ENCODE measurements at places on chromosomes 3 and 15.

GRCh38 chr15:65384895-65385869 is 7.4 kb upstream of the IGDCC3 start:
- peak; percentile 92 for DNase-seq

- DNase-seq: no peak
These were observed 72.3 kb upstream of the ZNF280D start for GRCh38 chr15:56805466-56806147.

- no peak for DNase-seq
These were observed 9.8 kb downstream of the ABTB1 start for GRCh38 chr3:127682561-127682960.

GRCh38 chr3:147412917-147413685 is 3.9 kb downstream of the ZIC1 start:
- no peak for DNase-seq

- DNase-seq: no peak
These were observed 371.2 kb downstream of the LRTM1 start for GRCh38 chr3:54556630-54557029.

GRCh38 chr3:15108082-15108545 is 9.2 kb upstream of the RBSN start:
- DNase-seq: peak; percentile 88

DNA sequence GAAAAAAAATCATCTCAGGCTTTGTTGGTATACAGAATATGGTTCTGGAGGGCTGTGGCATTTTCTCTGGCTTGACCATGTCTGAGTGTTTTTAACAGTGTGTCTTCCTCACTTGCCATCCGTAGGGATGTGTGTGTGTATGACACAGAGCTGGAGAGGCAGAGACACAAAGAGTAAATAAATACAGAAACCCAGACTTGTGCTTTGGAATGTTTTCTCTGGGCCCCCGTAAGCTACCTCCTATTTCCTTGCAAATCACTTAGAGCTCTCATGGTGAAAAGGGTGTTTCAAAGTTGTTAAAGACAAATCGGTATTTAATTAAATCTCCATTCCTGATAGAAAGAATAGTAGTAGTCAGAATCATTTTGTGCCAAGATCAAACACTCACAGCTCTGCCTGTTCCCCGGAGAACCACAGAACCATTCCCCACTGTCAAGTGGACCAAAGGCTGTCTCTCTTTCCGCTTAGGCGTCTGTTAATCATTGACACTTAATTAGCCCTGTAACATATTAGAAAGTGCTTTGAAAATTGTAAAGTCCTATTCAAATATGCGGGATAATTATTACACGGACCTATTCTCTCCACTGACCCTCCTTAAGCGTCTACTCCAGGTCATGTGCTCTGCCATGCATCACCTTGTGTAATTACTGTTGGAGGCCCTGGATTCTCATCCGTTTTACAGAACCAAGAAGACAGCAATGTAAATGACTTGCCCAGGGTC is 313.6 kb upstream of the TLE3 start:
- DNase-seq: no peak

DNA sequence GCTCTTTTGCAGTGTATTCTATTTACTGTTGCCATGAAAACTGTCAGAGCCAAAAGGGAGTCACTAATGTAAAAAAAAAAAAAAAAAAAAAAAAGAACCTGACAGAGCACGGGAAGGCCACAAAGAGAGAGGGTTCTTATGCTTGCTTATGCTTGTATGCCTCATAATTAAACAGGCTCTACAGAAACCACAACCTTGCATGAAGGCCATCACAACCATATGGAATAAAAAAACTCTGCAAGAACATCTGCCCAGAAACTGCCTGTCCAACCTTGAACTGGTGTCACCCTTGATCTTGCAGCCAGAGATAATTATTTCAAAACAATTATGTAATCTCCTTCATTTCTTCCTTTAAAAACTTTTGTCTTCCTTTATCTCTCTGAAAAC is 50.1 kb downstream of the CFAP20DC start:
- no peak for DNase-seq

GRCh38 chr3:125051205-125051604 is 4.6 kb downstream of the HEG1 start:
- DNase-seq: no peak

DNA sequence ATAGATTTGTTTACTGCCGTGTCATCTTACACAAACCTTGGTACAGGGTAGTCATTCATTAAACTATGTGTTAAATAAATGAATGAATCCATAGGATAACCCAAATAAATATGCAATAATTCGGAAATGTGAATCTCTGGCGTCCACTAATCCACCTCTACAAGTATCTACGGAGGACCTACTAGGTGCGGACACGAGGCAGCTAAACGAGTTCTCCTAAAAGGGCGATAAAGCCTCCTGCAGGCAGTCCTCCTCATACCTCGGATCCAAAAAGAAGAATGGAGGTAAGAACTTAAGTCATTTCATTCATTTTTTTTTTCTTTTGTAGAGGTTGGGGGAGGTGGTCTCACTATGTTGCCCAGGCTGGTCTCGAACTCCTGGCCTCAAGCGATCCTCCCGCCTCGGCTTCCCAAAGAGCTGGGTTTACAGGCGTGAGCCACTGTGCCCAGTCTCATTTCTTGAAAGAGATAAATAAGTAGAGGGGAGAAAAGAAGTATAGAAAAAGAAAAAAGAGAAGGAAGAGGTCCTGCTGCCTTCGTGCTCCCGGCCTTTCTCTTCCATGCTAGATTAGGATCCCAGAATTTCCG is 706 bp upstream of the RPL35A start:
- DNase-seq: no peak
